Right ventricle myocardium inferior (tissue), 1 donor: ENCODE measurements at places on chromosomes 3 and 15. TPM values are rescaled to one million over a fixed set of nuclear protein-coding genes. Genes with fewer than 3 reads are reported as not detected.

DNA sequence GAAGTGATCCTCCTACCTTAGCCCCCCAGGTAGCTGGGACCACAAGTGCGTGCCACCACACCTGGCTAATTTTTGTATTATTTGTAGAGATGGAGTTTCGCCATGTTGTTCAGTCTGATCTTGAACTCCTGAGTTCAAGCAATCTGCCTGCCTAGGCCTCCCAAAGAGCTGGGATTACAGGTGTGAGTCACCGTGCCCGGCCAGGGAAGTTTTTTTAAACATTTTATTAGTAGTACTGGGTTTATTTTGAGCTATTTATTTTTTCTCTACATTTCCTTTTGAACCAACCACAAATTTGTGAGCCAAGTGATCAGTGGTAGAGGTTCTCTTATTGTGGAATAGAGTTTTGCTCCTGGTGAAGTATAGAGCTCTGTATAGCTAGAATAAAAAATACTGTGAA, 33.7 kb downstream of the ARMC8 start:
- no peak for DNase-seq

GRCh38 chr3:49618412-49618811, 55.7 kb upstream of the APEH start:
- no peak for DNase-seq

DNA sequence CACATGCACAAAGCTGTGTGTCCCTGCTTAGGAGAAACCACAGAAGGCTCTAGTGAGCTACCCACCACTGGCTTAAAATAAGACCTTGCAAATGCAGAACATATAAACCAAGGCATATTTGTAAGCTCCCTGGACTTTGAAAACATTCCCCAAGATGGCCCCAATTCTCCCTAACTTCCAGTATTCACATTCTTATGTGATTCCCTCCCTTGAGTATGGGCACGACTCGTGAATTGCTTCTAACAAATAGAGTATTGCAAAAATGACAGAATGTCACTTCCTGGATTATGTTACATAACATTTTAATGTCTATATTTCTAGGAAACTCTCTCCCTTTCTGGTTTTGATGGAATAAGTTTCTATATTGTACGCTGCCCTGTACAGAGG, 131.8 kb upstream of the MCTP2 start:
- DNase-seq: no peak

DNA sequence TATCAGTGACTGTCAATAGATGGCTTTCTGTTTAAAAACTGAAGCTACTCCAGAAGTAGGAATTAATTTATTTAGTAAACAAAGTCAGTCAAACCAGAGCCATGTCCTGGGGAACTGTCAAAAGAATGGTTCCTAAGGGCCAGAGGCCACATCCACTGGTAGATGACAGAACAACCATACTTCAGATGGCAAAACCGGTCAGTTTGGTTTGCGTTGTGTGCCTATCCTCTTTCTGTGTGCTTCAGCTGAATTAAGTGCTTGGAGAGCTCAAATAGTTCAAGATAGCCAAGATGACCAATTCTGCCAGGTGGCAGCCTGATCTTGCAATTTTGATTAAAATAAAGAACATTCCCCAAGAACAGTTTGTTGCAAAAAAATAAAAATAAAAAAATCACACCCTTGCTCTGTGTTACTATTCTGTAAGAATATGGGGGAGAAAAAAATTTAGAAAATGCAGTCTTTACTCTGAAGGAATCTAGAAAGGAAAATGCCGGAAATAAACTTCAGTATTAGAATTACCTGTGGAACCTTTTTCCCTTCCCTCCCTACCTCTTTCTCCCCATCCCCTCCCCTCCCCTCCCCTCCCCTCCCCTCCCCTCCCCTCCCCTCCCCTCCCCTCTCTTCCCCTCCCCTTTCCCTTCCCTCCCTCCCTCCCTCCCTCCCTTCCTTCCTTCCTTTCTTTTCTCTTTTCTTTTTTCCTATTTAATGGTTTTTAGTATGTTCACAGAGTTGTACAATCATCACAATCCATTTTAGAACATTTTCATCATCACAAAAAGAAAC, 2.5 kb downstream of the MAP3K13 start:
- no peak for DNase-seq

DNA sequence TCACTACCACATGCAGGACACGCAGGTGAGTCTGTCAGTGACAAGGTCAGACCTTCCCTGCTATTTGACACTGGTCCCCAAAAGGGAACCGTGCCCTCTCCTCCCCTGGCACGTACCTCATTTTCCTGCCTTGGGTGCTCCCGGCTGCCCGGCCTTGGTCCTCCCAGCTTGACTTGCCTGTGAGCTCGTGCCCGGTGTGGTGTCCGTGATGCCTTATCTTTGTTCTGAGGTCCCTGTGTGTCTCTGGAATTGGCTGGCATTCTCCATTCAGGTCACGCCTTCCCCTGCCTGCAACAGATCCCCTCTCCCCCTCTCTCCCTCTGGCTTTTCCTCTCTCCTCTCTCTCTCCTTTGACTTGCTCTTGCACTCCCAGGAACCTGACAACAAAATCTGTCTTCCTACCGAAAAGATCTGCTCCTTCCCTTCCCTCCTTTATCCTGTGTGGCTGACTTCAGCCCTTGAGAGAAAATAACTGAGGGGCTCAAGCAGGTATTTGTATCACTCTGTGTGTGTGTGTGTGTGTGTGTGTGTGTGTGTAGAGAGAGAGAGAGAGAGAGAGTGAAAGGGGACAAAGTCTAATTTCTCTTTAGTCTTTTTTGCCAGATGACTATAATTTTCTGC, at the start of gene MASP1:
MASP1 (minus strand) TSS at position 226 of the 621 bp plus-strand sequence; CDS start at position 121, 105 bp downstream.
- DNase-seq: no peak

ATRIP gene
- 3.2 TPM for total RNA-seq
